ENCODE measurements at places on chromosomes 2 and 18.

- no peak for DNase-seq
Observed at GRCh38 chr2:217666338-217666737, 336.5 kb downstream of the TNS1 start.

GRCh38 chr18:23740105-23740830 lies 51.0 kb downstream of the LAMA3 start:
- DNase-seq: peak; percentile 37

DNA sequence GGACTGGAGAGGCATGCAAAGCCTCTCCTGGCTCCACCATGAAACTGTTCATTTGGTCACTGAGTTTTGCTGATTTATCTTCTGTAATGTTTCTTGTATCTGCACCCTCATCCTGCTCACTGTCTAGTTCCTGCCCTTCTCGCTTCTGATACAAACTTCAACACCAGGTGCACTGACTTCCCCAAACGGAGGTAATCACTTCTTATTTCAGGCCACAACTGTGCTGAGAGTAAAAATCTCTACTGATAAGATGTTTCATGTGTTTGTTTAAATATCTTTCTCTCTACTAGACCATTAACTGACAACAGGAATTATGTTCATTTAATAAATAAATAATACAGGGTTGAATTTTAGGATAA lies 10.9 kb upstream of the NT5C1B start:
- DNase-seq: no peak

- no peak for DNase-seq
Observed at GRCh38 chr2:3126911-3127621, 250.6 kb downstream of the EIPR1 start.

GRCh38 chr2:241197947-241198346 lies 9.5 kb downstream of the ANO7 start:
- no peak for DNase-seq

- no peak for DNase-seq
Observed at GRCh38 chr18:51523671-51524070, 326.2 kb upstream of the MEX3C start.

DNA sequence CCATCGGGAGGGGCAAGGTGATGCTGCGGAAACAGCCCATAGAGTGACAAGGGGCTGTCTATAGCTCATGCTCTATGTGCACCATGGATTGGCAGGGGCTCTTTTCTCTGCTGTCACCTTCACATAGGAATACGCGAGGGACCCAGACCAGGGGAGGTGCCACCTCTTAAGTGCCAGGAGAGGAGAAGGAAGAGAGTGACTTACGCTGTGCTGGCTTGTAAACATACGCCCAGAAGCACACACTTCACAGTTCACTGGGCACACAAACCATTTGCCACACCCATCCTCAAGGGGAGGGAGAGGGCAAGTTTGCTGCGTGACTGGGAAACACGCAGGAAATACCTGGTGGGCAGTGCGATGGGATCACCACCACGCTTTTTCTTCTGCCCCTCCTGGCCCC lies 65.1 kb upstream of the GPR45 start:
- no peak for DNase-seq

- DNase-seq: no peak
Observed at GRCh38 chr18:41721103-41721790, 233.8 kb upstream of the PIK3C3 start.

GRCh38 chr18:55003695-55004094 lies 44.4 kb upstream of the CCDC68 start:
- DNase-seq: no peak

GRCh38 chr2:39665811-39666490 lies at the start of gene TMEM178A:
Gene TMEM178A, plus strand, starts transcription at chr2:39665917. Its CDS starts 58 bp downstream, at chr2:39665975.
- DNase-seq: no peak

GRCh38 chr2:204453730-204454167 lies 91.5 kb upstream of the PARD3B start:
- no peak for DNase-seq

GRCh38 chr2:54560146-54560881 lies 104.2 kb downstream of the SPTBN1 start:
- DNase-seq: peak; percentile 94

DNA sequence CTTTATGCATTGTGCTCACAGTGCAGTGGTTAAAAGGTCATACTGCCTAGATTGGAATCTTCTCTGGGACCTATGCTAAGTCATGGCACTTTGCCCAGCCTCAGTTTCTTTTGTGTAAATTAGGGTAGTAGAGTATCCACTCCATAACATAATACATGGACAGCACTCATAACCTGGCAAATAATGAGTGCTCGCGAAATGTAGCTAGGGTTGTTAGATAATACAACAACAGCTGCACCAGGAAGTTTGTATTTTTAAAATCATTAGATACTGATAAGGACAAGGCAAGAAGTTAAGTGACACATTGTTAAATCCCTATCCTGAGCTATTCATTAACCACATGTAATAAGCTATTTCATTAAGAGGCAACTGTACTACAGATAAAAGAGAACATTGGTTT lies 13.8 kb upstream of the PLA2R1 start:
- DNase-seq: no peak

- DNase-seq: peak; percentile 32
Observed at GRCh38 chr18:35868915-35869314, 103.6 kb upstream of the RMP24 start.

DNA sequence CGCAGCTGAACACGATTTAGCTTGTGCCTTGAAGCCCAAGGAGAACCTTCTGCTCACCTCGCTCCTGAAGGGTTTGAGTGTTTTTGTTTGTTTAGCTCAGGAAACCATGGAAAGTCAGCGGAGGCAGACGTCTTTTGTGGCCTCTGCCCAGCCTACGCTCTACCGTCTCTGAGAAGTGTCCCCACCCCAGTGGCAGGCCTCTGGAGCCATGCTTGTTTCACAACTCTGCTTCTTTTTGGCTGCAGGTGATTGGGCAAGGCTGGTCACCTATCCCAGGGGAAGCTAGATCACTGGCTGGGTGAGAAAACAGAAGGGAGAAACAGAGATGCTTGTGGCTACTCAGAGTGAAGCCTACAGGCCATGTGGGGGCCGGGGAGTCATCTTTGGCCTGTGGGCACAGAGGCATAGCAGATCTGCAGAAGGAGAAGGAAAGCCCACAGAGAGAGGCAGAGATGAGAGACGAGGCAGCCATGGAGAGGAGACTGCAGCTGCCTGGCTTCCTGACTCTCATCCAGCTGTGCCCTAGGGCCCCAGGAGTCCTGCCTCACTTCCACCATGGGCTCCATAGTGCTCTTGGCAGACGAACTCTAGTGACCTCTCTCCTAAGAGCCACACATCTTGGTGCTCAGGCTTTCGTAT lies 50.1 kb downstream of the CIB4 start:
- no peak for DNase-seq

DNA sequence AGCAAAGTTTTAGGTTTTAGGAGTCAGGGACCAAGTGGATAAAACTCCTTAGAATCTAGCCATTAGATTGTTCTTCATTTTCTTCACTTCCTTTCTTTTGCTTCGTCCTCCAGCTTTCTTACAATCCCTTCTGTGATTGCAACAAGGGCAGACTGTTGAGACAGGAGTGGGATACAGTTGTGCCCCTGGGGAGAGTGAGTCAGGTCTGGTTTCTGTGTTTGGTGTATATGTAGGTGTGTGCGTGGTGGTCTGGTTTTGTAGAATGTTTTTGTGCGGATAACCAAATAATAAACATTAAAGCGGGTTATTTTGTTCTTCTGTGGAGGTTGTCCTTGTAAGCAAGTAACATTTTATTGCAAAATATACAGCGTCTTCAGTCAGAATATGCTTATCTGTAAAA lies 7.3 kb downstream of the INSIG2 start:
- no peak for DNase-seq

DNA sequence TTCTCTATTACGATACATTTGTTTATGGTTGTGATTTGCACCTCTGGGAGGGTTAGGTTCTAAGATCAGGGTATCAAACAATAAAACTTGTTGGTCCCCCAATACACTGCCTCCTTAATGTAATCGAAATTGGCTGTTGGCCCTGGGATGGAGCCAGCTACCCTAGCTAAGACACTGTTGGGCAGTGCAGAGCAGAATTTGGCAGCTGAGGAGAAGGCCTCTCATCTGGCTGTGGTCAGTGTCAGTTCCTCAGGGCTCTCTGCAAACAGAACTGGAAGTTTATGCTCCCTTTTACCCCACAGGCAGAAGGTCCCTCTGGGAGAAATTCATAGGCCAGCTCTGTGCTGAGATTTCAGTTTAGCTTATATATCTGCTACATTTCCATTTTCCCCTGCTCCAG lies 8.6 kb upstream of the HAAO start:
- no peak for DNase-seq

GRCh38 chr18:23877371-23877770 lies 137.2 kb upstream of the TTC39C start:
- peak; percentile 13 for DNase-seq

DNA sequence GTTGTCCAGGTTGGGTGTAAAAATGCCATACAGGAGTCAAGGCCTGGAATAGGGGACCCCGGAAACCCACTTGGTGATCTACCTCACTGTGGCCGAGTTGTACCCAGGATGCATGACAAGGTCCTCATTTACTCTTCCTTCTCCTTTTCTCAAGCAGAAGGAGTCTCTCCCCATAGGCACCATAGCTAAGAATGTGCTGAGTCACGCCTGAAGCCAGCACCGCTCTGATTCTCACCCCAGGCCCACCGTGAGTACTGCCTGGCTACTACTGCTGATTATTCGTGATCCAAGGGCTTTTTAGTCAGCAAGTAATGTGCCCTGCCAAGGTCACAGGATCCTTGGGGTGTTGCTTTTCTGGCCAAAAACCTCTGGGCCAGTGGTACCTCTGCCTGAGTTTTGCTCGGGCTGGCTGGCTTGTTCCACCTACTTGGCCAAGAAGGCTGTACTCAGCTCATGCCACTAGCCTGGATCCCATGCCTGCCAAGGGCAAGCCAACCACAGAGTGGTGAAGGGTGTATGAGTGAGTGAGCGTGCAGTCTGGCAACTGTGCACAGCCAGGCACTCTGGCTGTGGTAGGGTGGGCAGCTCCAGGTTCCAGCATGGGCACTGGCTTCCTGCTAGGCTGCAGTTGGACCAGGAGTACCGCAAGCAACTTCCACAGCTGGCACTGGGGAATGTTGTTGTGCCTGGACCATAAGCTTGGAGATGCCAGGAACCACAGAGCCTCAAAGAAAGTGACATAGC lies 650.1 kb upstream of the VRK2 start:
- peak; percentile 50 for DNase-seq

- DNase-seq: no peak
Observed at GRCh38 chr2:240137596-240138253, 1.6 kb upstream of the COPS9 start.

GRCh38 chr2:85066874-85067351 lies 66.3 kb upstream of the TCF7L1 start:
- DNase-seq: peak; percentile 46

DNA sequence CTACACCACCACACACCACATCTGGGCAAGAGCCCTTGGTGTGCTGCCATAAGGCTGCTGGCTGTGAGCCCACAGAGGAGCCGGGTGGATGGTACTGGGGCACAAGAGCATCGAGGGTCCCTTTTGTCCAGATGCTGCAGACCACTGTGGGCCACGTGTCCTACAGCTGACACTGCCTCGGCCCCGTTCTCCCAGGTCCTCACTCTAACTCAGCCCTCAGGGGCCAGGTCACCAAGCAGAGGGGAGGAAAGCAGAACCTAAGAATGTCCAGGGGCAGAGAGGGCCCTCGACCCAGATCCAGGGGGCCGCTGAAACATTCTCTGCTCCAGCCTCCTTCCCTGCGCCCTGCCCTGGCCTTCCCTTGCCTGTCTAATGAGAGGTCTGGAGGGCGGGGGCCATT lies 91.7 kb upstream of the ASB18 start:
- no peak for DNase-seq

DNA sequence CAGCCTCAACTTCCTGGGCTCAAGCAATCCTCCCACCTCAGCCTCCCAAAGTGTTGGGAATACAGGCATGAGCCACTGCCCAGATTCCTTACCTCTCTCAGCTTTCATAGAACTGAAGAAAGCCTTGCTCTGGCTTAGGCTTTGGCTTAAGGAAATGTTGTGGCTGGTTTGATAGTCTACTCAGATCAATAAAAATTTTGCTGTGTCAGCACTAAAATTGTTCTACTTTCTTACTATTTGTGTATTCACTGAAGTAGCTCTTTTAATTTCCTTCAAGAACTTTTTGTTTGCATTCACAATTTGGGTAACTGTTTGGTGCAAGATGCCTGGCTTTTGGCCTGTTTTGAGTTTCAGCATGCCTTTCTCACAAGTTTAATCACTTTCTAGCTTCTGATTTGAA lies 634.0 kb upstream of the FSHR start:
- DNase-seq: no peak

DNA sequence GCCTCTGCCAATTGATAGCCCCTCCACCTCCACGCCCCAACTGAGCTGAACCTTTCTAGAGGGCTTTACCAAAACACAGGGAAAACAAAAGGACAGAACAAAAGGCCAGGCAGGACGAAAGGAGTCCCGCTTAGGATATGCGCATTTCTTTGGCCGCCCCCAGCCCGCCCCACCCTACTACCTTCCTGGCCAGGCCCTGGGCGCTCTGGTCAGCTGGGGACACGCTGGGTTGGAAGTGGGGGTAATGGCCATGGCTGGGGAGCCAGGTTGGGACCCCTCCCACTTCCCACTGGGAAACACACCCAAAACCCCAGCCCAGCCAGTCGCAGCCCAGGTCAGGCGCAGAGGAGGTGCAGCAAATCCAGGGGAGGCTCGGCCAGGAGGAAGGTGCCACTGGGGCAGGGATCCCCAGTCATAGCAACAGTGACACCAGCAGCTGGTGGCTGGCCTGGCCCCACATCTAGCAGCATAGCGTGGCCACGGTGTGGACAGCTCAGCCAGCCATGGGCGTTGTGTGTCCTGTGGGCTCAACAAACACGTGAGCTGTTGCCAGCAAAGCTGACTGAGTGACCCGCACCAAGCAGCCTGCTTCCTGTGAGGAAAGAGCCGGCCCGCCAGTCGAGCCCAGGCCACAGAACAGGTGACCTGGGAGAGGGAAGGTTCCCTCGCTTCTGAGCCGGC lies 24.6 kb upstream of the B3GNT7 start:
- DNase-seq: no peak

DNA sequence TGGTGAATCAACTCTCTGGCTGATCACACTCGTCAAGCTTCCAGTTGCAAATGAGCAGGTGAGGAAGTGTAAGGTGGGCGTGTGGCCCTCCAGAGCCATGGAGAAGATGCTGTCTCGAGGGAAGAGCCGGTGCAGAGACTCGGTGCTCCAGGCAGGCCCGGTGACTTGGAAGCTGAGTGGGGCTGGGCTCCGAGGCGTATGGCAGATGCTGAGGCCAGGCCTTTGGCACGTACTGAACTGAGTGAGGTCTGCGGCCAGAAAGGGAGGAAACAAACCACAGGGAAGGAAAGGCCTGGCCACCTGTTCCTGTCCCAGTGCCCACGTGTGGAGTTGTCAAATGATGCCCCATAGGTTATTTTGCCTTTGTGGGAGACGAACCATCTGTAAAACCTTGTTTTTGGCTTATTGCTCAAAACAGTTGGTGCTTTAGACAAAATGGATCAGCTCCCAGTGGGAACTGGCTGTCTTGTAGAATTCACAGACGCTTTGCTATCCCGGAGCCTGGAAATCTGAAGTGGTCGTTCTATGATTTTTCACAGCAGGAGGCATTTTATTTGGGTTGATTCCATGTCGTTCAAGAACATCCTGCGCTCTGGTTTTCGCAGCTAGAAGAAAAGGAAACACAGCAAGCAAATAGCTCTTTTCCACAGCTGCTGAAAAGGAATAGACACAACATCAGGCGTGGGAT lies 117.5 kb upstream of the TMEM18 start:
- no peak for DNase-seq
